T-cell (primary cell): ENCODE measurements at places on chromosomes 2 and 18.

- DNase-seq, result no peak
Observed at GRCh38 chr2:82027921-82028615, 1723.5 kb upstream of the LRRTM1 start.

DNA sequence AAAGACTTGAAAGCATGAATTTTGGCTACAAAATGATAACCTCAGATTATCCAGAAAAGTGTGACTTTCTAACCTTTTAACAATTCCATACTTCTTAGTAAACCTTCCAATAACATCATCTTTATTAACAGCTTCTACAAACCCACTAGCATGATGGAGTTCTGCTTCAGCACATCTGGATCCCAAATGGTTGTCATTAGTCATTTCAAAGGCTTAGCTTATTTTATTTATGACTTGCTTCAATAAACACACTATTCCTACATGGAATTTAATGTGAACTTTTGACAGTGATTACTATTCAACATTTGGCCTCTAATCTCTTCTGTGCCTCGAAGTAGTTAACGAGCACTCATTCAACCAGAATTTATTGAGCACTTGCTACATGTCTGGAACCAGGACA, 808.3 kb downstream of the TSN start:
- no peak for DNase-seq

DNA sequence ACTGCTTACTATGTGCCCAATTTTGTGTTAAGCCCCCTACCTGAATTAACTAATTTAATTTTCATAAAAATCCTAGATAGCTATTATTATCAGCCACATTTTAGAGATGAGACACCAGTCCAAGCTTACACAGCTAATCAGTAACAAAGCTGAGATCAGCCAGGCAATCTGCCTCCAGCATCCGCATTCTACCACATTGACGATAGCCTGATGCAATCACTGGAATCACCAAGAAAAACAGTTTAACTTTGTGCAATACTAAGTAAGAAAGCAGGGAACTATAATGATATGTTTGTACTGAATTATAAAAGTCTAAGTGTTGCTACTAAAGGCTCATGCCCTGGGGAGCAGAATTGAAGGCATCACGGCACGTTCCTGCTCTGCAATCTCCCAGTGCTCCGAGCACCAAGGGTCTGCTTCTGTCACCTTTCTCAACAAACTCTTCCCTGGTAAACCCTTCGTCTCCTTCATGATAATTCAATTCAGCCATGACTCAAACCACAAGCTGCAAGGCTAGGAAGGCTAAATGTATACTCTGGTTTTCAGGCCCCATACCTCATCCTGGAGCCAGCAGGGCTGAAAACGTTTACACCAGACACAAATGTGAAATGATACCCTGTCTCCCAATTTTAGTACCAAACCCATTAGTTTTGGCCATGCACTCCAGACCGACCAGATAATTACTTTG, 19.4 kb downstream of the KANSL3 start:
- no peak for DNase-seq

DNA sequence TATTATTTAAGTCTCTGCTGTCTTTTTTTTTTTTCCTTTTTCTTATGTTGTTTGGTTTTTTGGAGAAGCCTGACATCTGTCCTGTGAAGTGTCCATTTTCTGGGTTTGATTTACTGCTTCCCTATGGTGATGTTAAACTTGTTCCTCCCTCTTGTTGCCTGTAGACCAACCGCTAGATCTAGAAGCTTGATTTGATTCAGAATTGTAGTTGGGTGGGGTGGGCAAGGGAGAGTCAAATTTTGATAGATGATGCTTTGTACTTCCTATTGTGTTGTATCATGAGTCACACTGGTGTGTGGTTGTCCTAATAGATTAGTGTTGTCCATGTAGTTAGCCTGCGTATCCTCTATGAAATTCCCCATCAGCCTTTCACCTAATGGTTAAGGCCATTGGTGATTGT, 35.4 kb downstream of the CAB39 start:
- no peak for DNase-seq

- DNase-seq, result no peak
Observed at GRCh38 chr18:23179416-23179815, 44.1 kb downstream of the CABLES1 start.

DNA sequence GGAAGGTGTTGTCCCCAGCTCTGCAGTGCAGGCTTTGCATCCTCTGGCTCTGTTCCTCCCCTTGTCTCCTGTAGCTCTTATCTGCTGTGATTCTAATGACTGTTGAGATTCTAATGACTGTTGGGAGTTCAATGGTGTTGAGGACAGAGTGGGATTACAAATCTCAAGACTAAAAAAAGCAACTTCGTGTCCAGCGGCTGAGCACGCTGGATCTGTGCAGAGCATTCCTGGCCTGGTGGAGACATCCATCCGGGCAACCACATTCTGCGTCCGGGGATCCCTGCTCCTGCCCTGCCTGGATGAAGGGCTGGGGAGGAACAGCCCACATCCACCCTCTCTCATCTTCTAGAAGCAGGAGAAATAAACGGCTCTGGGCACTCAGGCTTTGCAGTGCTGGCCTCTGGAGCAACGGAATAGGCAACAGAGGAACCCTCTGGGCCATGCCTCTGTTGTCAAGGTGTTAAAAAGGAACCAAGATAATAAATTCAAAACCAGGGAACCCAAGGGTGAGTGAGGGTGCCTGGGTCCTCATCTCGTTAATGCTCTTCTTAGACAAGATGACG, 106.7 kb upstream of the ASB18 start:
- no peak for DNase-seq
